NCI-H1436 treated with DMSO at 0.1 percent for 48 hours (cell line): ENCODE measurements at places on chromosomes 4 and X.

- no peak for DNase-seq
Observed at GRCh38 chrX:153499341-153499740, 4.6 kb downstream of the BGN start.

GRCh38 chr4:8770518-8771257 lies 101.0 kb downstream of the HMX1 start:
- no peak for DNase-seq

DNA sequence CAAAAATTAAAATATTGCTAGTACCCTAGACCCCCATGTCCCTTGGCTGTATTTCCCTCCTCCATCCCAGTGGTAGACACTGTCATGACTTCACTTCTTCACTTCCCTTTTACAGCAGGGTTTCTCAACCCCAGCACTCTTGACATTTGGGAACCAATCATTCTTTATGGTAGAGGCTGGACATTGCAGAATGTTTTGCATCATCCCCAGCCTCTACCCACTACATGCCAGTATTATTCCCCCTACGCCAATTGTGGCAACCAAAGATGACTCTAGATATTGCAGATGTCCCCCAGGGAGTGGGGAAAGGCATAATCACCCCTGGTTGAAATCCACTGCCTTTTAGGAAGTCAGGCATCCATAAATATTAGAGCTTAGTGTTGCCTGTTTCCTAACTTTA lies 138.6 kb downstream of the AMELX start:
- no peak for DNase-seq

GRCh38 chr4:23353200-23353599 lies 536.6 kb downstream of the PPARGC1A start:
- no peak for DNase-seq

- DNase-seq = no peak
Observed at GRCh38 chrX:146831994-146832393, 17.4 kb upstream of the CXorf51A start.

- DNase-seq = no peak
Observed at GRCh38 chr4:79182209-79182608, 143.7 kb downstream of the NAA11 start.

DNA sequence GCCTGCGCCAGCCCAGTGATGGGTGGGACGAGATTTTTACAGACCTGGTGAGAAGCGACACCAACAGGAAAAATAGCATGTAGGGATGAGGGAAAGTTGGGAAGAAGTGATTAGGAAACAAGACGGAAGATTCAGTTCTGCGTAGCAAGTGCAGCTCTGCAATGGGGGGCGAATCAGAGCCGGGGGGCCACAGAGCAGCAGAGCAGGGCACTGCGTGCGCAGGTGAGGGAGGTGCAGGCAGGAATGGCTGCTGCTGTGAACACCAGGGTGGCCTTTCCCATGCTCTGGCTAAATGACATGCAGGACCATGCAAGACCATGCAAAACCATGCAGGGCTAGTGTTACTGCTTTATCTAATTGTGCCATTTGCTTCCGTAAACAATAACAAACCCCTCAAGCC lies 442.7 kb upstream of the FRG1 start:
- no peak for DNase-seq

- DNase-seq = no peak
Observed at GRCh38 chr4:9962611-9963314, 58.5 kb downstream of the SLC2A9 start.

DNA sequence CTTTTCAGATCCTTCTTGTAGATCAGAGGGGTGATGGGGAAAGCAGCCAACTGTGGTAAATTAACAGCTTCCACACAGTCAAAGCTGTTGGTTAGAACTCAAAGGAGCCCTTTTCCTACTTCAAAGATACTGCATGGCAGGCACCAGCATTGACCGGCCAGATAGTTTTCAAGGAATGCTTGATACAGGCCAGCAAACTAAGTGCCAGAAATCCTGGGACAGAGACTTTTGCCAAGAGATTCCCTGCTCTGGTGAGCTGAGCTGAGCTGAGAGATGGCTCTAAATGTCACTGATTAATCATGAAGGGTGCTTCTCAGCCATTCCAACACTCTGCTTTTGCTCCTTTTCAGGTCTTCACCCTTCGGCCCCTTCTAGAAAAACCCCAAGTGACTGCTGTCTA lies 131.6 kb upstream of the MED14 start:
- no peak for DNase-seq

DNA sequence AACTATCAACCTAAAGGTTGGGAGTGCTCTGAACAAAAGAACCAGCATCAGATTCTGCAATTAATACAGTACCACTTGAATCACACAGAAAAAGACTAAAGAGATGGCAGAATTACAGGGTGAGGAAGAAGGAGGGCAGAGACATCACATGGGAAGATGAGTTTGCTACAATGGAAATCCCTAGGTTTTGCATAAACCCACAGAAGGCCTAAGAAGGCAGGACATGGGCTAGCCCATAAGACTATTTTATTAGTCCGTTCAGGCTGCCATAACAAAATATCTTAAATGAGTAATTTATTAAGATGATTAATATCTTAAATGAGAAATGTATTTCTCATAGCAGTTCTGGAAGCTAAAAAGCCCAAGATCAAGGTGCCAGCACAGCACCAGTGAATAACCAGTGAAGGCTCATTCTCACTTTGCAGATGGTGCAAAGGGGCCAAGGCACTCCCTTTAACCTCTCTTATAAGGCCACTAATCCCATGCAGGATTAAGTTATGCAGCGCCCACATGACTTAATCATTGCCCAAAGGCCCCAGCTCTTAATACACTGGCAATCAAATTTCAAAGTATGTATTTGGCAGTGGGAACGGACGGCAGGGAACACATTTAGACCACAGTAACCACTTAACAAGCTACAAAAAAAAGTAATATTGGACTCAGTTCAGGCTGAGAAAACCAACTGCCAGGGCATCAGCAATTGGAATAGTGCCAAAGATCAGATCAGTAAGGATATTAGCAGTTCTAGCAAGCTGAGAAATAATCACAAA lies 47.6 kb upstream of the NEUROG2 start:
- no peak for DNase-seq

- DNase-seq = no peak
Observed at GRCh38 chr4:86114563-86114962, 245.3 kb downstream of the MAPK10 start.

- no peak for DNase-seq
Observed at GRCh38 chr4:117941611-117942010, 92.7 kb upstream of the NDST3 start.

- DNase-seq = no peak
Observed at GRCh38 chr4:142156256-142156655, 519.9 kb downstream of the IL15 start.

- DNase-seq = no peak
Observed at GRCh38 chr4:185213877-185214276, 4.5 kb downstream of the SNX25 start.
